ENCODE measurements at places on chromosomes 13 and 19.
A peak's percentile ranks its signal among the peaks of the same experiment; 100 is the strongest.

DNA sequence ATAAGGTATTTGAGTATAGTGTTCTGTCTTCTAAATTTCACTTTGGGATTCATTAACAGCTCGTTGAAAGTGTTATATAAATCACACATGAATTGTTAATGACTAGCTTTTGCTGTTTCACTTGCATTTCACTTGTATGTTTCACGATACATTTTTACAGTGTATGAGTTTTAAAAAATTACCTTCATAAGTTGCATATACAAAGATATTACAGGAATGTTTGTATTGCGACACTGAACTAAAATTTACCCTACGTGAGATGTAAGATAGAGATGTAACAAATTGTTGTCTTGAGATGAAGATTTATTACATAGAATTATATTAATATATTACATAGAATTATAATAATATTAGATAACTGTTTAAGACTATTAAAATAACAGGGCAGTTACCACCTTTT lies 1.5 kb downstream of the CDC16 start:
- no peak for DNase-seq

DNA sequence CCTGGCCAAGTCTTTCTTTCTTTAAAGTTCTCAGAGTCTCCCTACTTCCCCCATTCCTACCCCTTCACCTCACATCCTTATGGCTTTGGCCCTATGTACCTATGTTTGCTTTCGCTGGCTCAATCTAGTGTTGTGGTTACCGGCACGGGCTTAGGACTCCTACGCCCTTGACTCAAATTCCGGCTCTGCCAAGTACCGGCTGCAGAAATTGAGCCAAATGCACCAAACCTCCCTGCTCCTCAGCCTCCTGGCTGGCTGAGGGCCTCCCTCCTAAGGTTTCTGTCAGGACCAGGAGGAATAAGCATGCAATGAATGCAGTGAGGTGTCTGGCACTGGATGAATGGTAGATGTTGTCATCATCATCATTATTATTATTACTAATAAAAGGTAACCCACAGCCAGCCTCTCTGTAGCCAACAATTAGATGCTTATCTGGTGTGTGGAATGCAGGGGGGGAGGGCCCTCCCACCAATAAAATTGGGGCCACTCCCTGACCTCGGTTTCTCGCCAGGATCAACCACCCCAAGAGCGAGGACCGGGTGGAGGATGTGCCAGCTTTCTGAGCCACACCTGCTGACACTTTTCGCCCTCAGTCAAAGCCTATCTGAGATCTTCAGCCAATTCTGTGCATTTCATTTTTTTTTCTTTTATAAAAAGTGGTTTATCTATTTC lies 20.7 kb downstream of the KLK5 start:
- no peak for DNase-seq

DNA sequence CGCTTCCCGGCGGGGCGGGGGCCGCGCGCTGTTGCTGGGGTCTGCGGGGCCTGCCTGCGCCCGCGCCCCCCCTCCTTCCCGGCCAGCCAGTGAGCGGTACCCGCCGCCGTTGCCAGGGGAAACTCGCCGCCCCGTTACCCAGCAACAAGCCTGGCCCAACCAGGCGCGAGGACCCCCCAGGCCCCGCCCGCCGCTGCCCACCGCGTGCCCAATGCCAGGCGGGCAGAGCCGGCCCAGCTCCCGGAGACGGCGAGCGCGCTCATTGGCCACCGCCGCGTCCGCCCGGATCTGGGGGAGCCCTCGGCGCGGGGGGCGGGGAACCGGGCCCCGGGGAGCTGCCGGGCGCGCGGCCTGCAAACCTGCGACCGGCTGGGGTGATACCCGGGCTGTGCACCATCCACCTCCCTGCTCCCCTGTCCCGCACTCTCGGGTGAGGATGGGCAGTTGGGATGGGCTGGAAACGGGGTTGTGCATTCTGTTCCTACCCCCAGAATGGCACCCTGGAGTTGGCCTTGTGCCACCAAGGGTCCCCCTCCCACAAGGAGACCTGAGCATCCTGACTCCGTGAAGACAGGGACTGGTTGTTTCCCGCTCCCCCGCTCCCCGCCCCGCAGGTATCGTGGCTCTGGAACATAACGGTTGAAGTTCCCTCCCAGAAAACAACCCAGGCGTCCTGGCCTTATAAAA lies 8.8 kb upstream of the BBC3 start:
- DNase-seq: peak; percentile 50

- no peak for DNase-seq
These were observed 1005.5 kb downstream of the PCDH9 start for GRCh38 chr13:66224663-66225062.

- no peak for DNase-seq
These were observed 6.6 kb upstream of the BCL3 start for GRCh38 chr19:44741841-44742329.

DNA sequence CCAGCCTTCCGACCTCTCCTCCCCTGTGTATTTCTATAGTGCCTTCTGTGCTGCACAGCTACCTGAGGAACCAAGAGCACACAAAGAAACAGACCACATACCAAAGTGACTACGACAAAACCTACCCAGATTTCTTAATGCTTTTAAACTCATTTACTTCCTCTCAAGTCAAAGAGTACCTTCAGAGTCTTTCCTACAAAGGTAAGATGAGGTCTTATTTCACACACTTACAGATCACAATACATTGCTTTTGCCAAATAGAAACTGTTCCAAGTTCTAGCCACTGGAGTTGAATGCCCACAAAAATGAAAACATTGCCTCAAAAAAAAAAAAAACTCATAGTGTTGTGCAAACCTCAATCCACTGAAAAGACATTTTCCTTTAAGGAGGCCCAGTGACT lies 36.4 kb downstream of the TEX26 start:
- DNase-seq: no peak

- peak; percentile 15 for DNase-seq
These were observed 47.4 kb upstream of the RCBTB2 start for GRCh38 chr13:48580185-48580803.

DNA sequence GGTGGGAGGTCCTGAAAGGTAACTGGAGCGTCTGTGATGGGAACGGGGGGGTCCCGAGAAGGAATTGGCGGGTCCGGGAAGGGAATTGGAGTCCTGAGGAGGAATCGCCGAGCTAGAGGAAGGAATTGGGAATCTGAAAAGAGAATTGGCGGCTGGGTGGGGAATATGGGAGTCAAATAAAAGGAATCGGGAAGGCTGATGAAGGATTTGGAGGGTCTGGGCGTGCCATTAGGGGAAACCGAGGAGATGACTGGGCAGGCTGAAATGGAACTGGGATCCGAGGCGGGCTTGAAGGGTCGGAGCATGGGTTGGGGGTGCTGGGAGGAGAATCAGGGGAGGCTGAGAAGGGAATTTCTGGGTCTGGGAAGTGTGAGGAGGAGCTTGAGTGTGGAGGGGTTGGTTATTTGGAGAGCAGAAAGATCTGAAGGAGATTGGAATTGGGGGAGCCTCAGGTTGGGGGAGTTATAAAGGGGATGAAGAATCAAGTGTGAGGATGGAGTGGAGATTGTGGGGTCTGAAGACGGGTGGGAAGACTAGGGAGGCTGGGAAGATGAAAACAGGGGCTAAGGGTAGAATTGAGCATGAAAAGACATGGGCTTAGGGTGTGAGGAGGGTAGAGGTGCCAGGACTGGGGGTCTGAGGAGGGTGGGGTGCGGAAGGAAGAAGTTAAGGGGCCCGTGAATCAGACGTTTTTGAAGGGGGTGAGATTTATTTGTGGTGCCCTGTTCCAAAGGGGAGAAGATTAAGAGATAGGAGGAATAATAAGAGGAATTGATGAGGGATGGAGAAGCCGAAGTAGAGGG lies 718 bp downstream of the ACTN4 start:
- DNase-seq: no peak

DNA sequence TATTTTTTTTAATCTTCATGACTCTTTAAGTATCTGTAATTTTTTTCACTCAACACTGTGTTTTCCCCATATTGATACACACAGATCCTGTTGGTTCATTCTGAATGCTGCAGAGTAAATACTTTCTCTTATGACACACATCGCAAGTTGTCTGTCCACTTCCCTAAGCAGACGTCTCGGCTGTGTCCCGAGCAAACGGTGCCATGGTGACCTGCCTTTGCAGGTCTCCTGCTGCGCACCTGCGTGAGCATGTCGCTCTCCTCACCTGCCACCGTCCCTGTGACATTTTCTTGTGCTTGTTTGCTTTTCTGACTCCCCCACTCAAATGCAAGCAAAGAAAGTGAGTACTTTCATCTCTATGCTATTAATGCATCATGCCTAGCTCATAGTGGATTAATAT lies 57.8 kb downstream of the CCDC70 start:
- no peak for DNase-seq

- peak; percentile 57 for DNase-seq
These were observed 11.7 kb downstream of the NTN5 start for GRCh38 chr19:48660852-48661710.

DNA sequence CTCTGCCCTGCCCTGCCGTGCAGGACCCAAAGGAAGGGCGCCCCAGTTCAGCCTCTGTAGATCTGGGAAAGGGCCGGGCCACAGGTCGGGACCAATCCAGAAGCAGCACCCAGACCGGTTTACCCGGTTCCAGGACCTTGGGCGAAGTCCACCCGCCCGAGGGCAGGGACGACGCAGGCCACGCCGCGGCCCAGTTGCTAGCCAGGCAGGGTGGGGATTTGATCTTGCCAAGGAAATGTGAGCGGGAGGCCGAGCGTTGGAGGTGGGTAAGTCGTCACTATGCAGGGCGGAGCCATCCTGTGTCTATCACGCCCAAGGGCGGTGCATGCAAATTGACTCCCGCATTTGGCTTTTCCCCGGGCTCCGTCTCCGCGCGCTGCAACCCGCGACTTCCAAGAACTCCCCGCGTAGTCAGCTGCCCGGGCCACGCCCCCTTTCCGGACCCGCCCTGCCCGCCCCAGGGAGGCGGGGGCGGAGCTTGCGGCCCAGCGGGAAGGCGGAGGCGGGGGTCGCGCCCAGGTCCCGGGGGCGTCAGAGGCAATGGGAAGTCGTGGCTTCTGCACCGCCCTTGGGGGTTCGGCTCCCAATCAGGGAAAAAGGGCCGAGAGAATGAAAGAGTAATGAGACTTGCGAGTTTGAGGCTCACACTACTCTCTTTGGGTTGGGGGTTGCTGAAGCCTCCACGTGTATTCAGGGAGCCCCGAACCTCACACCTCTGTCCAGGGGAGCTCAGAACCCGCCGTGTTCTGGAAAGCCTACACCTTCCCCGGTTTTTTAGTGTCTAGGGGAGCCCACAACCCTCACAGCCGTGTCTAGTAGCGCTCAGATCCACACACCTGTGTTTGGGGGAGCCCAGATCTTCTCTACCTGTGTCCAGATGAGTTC lies 12.8 kb downstream of the IER2 start:
- DNase-seq: peak; percentile 73

- DNase-seq: no peak
These were observed 287.5 kb upstream of the SOX21 start for GRCh38 chr13:94999871-95000270.

GRCh38 chr13:52862358-52863206 lies 14.1 kb upstream of the PCDH8 start:
- DNase-seq: no peak

GRCh38 chr19:32068793-32069192 lies 276.6 kb upstream of the ZNF507 start:
- DNase-seq: no peak

DNA sequence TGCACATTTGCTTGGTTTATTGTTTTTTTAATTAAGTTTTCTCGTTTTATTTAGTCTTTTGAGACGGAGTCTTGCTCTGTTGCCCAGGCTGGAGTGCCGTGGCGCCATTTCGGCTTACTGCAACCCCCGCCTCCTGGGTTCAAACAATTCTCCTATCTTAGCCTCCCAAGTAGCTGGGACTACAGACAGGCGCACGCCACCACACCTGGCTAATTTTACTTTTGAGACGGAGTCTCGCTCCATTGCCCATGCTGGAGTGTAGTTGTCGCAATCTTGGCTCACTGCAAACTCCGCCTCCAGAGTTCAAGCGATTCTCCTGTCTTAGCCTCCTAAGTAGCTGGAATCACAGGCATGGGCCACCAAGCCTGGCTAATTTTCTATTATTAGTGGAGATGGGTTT lies 1.3 kb downstream of the RPS9 start:
- no peak for DNase-seq

DNA sequence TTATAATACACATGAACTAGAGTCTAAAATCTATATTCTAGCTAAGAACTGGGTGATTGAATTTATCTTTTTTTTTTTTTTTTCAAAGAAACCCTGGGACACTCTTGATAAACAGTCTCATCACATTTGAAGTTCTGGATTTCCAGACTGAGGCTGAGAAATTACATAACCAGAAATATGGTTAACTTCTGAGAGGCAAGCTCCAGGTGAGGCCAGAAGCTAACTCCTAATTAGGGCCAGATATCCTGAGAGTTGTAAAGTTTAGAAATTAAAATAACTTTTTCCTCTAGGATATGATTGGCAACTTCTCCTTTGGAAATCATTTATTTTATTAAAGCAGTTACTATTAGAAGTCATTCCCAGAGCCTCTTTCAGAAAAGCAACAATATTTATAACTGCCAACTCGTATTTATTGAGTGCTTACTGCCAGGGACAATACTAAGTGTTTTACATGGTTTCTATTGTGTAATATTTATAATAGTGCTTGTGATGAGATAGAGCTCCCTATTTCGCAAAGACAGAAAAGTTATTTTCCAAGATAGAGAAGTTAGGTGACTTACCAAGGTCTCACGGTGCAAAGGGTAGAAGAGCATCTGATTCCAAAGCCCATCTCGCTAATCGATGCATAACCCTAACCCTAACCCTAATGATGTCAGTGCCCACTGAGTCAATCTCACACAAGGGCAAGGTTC lies 187.7 kb downstream of the DCT start:
- no peak for DNase-seq
